Activated CD4-positive, alpha-beta T cell treated with anti-CD3 and anti-CD28 coated beads, Interleukin-2, amount 50 U/mL, for 4 hours (primary cell): ENCODE measurements at places on chromosomes 1 and 21.

- no peak for DNase-seq
These were observed 10.6 kb downstream of the TXNIP start for GRCh38 chr1:145985502-145986439.

- no peak for DNase-seq
These were observed 31.4 kb upstream of the LYST start for GRCh38 chr1:235898126-235898525.

- DNase-seq: no peak
These were observed 35.2 kb upstream of the AK4 start for GRCh38 chr1:65112811-65113210.

DNA sequence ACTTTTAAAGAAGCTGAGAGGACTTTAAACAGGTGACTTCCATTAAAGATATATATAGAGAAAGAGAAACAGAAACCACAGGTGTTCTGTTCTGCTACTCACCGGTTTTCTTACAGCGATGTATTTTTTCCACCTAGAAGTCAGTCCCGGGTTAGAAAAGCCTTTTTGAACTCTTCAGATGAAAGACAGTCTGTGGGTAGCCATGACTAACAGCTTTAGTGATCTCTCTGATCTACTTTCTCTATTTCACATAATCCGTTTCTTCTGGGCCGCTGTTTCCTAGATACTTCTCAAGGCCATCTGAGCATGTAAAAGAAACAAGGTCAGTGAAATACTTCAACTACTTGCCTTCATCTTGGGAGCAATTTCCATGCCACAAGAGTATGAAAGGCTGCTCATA lies 25.1 kb downstream of the WDR64 start:
- no peak for DNase-seq

- no peak for DNase-seq
These were observed 54.1 kb downstream of the NPHP4 start for GRCh38 chr1:5938101-5938646.

DNA sequence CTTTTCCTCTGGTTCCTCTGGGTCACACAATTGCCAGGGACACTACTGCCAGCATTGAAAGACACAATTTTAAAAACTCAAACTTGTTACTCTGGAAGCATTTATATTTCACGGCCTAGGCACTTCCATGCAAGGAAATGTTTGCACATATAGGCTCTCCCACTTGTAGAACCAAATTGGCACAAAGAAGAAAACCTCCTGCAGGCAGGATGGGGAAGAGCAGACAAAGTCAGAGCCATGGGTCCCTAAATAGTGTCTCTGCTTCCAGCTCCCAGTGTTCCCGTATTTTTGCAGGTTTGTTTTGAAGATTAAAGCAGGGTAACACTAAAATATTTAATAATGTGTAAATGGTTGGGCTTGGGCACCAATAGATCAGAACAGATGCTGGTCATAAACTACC lies 19.0 kb upstream of the ADGRL2 start:
- no peak for DNase-seq

- peak; percentile 71 for DNase-seq
These were observed 3.0 kb downstream of the RUSC1 start for GRCh38 chr1:155323729-155324036.

GRCh38 chr21:26072666-26073615 lies 97.6 kb downstream of the APP start:
- DNase-seq: no peak

- no peak for DNase-seq
These were observed 18.3 kb downstream of the ZBTB18 start for GRCh38 chr1:244069326-244069898.

- no peak for DNase-seq
These were observed 6.0 kb upstream of the CITED4 start for GRCh38 chr1:40868051-40868723.

- no peak for DNase-seq
These were observed 212.8 kb downstream of the SMYD3 start for GRCh38 chr1:246294263-246294662.

- DNase-seq: peak; percentile 18
These were observed 9.9 kb upstream of the C1orf141 start for GRCh38 chr1:67144696-67145095.

DNA sequence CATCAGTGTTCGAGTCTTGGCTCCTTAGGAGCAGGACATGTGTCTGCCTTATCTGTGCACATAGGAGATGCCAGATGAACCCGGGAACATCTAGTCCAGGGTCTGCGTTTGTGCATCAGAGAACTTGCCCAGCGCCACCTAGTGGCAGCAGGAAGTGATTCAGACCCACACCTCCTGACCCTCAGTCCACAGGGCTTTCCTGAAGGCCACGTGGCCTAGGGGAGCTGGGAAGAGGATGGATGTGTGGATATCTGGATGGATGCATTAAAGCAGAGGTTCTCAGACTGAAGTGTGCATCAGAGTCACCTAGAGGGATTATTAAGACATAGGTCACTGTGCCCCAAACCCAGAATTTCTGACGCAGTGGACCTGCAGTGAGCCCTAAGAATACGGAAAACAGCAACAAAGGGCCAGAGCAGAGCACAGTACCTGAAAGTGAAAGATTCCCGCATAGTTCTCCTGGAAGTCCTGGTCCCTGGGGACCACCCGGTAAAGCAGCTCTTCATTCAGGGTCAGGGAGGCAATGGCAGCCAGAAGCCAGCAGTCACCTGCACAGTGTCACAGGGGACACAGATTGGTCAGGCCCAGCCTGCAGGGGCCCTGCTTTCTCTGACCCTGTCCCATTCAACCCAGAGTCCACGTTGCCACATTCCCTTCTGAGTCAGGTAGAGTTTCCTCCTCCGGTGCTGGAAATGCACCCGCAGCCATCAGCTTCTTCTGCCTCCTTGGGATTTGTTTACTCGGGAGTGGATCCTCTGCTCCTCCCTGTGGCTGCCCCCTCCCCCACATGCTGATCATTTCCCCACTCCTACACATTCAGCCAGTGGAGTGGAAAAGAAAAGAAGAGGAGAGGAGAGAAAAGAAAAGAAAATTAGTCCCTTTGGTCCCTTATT lies 37.0 kb downstream of the CAPN8 start:
- DNase-seq: peak; percentile 25

DNA sequence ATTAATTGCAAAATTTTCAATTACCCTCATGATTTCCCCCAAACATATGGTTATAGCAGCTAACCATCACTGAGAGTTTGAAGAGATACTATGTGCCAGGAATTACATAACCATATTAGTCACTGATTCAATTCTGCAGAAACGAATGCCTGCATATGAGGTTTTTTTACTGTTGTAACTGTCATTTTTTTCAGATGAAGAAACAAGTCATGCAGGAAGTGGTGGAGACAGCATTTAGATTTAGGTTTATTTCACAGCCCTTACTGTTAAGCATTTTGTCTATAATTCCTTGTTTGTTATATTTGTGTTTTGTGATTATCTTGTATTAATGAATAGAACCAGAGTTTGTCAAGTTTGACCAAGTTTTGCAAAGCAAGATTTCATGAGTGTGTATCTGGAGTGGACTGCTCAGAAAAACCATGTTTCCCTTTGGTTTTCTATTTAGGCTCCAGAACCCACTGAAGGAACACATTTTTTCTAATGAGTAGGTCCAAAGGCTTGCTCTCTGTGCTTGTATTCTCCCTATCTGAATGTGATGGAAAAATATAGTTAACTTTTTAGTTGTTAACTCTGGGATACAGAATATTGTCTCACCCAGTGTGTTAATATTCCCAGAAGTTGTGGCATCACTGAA lies 308.5 kb upstream of the ADAMTS5 start:
- no peak for DNase-seq

GRCh38 chr1:97010566-97011264 lies 289.1 kb downstream of the PTBP2 start:
- DNase-seq: no peak

GRCh38 chr21:24577301-24577700 lies 1030.0 kb downstream of the MRPL39 start:
- DNase-seq: no peak

DNA sequence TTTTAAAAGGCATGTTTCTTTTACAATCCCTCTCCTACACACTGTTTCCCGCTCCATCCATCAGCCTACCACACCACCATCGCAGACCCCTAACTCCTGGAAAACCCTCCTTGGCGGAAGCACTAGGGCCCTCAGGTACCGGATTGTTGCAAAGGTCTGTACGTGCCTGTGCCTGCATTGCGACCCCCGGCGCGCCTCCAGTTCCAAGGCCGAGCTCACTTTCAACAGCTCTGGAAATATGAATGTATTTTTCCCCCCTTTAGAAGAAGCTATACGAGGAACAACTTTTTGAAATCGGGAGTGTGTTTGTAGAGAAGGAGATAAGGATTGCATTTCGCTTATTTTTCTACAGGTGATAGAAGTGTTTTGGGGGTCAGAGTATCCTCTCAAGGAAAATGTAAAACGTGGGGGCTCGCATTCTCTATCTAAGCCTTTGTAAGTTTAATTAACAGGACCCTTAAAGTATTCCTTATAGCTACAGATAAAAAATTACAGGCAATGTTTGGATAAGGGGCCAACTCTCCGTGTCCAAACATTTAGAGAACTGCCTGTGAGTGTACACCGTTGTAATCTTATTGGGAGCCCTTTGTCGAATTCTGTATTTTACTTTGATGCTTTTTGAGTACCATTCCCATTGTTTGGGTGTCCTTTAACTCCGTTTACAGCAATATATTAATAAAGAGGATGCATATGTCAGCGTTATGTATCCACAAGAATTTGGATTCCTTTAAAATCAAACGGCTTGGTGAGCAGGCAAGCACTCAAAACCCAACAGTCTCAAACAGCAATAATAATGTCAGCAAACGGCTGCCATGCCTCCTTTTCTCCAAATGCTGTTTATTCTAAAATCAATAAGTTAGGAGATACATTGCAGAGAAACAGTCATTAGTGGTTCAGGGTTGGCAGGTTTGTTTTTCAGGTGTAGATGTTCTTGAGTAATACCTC lies 5.9 kb downstream of the PRRX1 start:
- DNase-seq: no peak

- no peak for DNase-seq
These were observed 8.1 kb upstream of the TFF1 start for GRCh38 chr21:42374457-42374856.

DNA sequence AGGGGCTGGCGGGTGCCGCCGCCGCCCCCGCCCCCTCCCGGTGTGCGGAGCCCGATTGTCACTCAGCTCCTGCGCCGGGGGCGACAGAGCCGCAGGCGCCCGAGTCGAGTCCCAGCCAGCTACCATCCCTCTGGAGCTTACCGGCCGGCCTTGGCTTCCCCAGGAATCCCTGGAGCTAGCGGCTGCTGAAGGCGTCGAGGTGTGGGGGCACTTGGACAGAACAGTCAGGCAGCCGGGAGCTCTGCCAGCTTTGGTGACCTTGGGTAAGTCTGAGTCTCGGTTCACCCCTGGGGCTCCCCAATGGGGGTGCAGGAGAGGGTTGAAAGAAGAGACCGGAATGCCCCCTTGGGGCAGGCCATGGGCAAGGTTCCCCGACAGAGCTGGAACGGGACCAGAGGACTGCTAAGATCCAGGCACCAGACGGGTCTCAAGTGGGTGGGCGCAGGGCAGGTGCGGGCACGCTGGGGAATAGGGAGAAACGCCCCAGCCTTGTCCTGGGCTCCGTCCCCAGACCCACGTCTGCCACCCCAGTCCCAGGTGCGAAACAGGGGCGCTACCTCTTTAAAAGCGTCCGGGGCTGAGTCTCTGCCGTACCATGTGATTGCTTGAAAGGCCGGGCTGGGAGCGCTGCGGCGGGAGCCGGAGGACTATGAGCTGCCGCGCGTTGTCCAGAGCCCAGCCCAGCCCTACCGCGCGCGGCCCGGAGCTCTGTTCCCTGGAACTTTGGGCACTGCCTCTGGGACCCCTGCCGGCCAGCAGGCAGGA lies at the start of gene ADORA1:
Gene ADORA1, plus strand, starts transcription at position 61 of the 765 bp plus-strand sequence. CDS start 1,116 bp downstream, outside the sequence.
- DNase-seq: no peak

DNA sequence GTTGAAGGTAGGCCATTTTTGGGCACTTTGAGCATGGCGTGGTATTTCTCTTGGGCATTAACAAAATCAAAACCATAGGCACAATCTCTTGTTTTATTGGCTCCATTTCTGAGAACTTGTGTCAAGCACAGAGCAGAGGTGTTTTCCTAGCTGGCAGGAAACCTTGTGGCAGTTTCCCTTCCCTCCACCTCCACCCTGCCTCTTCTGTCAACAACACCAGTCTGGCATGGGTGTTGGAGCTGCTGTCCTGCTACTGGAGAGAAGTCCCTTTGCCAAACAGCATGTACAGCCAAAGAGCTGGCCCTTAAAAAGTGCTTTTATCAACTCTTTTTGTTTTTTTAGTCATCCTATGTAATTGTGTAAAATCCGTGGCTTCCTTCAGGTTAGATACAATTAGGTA lies 16.0 kb downstream of the ATP1A1 start:
- DNase-seq: no peak

DNA sequence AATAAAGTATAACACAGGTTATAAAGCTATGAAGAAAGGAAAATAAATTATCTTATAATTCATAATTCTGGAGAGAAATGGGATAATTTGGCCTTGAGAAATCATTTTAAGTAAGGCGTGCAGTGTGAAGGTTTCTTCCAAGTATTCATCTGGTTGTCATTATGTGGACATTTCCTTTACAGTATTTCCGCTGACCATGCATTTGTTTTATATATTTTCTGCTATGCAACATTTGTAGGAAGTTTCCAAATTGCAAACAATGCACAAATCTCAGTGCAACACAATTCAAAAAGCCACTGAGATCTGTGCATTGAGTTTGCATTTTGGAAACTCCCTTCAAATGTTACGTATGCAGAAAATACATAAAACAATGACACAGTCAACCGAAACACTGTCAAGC lies 17.8 kb downstream of the ZNF670 start:
- no peak for DNase-seq

- no peak for DNase-seq
These were observed 209.7 kb downstream of the DUSP10 start for GRCh38 chr1:221532071-221532773.

DNA sequence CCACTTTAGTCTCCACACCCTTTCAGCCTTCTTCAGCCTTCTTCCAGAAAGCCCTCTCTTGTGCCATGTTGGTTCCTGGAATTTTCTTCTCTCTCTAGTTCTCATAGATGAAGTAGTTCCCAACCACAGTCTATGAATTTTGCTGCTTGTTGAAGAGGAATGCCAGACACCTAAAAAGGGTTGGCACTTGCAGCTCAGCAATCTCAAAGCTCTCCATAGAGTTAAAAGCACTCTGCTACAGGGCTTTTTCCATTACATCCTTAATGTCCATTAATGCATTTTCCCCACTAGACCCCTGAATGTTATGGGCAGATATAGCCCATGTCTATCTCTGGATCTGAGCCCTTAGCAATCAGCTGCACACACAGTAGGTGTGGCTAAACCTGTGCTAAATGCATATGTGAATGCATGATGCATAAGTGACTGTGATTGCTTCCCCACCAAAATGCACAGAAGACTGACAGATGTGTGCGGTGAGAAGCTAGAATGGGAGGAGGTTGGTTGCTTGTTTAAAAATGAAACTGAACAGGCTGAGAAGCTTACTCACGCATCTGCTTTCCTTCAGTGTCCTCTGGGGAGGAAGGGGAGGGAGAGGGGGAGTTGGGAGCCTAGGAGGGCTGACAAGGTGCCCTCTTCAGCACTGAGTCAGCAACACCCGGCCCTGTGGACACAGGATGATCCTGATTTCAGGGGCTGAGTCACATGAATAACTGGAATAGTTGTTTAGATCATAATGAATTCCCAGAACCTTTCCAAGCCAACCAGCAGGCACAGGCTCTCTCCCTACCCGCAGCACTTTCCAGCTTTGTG lies 146.1 kb upstream of the FGGY start:
- DNase-seq: no peak

GRCh38 chr1:145824499-145824842 lies 471 bp downstream of the POLR3C start:
- no peak for DNase-seq
